ENCODE measurements at places on chromosomes 7 and 10.

DNA sequence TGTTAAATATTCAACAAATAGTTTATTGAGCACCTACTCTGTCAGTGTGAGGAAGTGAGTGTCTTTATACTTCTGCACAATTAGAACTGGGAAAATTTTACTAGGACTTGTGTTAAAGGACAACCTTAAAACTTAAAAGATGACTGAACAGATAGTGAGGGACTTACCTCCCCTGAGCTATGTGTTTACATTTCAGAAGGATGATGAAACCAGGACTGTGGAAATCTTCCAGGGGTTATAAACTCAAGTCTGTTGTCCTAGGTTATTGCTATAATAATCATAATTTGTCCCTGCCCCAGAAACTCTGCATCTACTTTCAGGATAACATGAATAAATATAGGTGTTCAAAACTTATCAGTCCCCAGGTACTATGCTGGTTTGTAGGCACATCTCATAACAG, 261.0 kb upstream of the MKLN1 start:
- DNase-seq: no peak
- peaks cover 28% of the 10 kb centered on the region for H3K4me1 ChIP-seq
- no peak overlapping the region for H3K4me3 ChIP-seq
- H3K27me3 ChIP-seq: no peaks in the 10 kb centered on the region
- H3K36me3 ChIP-seq: peaks cover 6% of the 10 kb centered on the region

DNA sequence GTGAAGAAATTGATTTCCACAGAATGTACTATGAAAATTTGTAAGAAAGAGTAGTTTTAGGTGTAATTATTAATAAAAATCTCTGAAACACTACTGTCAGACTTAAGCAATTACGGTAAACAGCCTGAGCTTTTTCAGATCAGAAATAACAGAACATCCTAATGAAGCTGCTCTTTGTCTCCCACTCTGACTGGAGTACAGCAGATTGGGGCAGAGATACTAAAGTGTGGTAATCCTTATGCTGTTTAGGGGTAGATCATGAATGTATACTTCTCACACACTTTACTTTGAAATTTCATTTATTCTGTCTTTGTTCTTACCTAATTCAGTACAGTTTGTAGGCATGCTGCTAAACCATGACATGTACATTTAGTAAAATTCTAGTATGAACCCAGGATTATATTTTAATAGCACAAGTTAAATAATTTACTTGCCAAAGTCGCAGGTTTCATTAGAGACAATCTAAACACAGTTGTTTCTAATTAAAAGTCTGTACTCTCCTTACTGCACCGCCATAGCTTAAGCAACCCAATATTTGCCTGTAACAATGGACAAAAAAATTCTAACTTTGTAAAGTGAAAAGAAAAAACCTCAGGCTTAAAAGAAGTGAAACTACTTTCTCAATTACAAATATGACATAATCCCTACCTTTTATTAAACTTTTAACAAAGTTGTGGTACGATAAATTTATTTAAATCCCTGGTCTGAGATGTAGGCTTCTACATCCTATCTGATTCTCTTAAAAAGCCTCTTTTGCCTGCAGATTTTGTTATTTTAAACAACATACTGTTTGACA, 88.8 kb downstream of the KMT2E start:
- H3K27me3 ChIP-seq: no peaks in the 10 kb centered on the region
- no peak for DNase-seq
- H3K4me3 ChIP-seq: no peak overlapping the region
- H3K36me3 ChIP-seq: peaks cover 27% of the 10 kb centered on the region
- peak overlapping the region; percentile 31 for H3K27ac ChIP-seq

DNA sequence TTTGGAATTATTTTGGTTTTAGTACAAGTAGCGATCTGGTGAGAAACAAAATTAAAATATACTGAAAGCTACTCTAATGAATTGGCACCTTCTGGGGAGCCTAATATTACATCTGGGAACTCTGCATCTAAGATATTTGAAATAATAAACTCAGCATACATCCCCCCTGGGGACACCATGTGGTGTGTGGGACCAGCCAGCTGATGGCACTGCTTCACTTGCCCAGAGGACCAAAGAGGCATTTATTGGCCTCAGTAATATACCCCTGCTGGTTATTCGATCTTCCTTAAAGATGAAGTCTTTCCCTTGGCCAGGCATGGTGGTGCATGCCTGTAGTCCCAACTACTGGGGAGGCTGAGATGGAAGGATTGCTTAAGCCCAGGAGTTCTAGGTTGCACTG, 195.1 kb upstream of the AUTS2 start:
- H3K36me3 ChIP-seq: no peaks in the 10 kb centered on the region
- no peaks in the 10 kb centered on the region for H3K4me1 ChIP-seq
- no peak overlapping the region for H3K27ac ChIP-seq
- DNase-seq: no peak
- H3K4me3 ChIP-seq: no peak overlapping the region
- no peaks in the 10 kb centered on the region for H3K27me3 ChIP-seq

GRCh38 chr10:78953113-78953798, 115.5 kb upstream of the ZMIZ1 start:
- no peak overlapping the region for H3K27ac ChIP-seq
- DNase-seq: no peak
- no peaks in the 10 kb centered on the region for H3K4me1 ChIP-seq
- H3K4me3 ChIP-seq: no peak overlapping the region

DNA sequence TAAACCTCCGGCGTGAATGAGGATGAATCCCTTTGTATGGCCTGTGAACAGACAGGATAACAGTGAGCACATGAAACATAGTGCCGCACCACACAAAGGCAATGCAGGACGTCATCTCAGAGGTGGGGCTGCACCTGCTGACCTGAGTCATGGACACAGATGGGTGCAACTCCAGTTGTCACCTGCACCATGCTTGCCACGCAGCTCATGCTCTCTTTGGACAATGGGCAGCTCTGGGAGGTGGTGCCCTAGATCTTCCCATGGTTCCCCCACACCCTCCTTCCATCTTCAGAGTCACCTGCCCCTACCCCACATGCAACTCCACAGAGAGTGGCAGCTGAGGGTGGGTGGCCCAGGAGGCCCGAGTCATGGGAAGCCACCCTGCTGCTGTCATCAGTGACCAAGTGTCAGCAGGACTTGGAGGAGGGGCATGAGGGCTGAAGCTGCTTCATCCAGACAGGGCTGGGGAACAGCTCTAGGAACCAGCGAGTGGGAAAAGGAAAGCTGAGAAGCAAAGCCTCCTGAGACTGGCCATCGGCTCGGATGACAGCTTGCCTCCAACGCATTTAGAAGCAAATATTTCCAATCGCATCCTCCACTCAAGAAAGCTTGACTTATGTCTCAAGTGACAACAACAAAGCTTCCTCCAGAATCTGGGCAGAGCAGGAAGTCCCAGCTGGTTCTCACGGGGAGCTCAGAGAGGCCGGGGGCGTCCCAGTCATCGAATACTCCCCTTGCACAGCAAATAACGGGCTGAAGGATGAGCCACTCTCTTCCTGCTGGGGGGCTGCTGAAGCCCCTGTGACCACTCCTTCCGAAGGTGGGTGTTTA, 27.1 kb downstream of the VIPR2 start:
- H3K27me3 ChIP-seq: no peaks in the 10 kb centered on the region
- DNase-seq: no peak
- H3K36me3 ChIP-seq: no peaks in the 10 kb centered on the region
- H3K4me3 ChIP-seq: no peak overlapping the region

DNA sequence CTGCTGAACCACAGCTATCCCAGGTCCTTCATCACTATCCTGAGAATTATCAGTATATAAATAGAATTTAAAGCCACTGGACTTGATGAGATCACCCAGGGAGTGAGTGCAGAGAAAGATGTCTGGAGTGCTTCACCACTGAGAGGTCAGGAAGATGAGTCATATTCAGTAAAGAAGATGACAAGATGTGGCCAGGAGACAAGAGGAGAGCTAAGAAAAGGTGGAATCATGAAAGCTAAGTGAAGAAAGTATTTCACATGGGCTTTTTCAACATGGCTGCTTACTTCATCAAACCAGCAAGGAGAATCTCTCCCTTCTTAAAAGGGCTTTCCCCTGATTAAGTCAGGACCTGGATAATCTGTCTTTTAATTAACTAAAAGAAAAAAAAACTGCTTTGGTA, 9.1 kb upstream of the PRKAR2B start:
- H3K4me3 ChIP-seq: no peak overlapping the region
- H3K27me3 ChIP-seq: no peaks in the 10 kb centered on the region
- no peak for DNase-seq
- no peaks in the 10 kb centered on the region for H3K4me1 ChIP-seq
- H3K36me3 ChIP-seq: no peaks in the 10 kb centered on the region

DNA sequence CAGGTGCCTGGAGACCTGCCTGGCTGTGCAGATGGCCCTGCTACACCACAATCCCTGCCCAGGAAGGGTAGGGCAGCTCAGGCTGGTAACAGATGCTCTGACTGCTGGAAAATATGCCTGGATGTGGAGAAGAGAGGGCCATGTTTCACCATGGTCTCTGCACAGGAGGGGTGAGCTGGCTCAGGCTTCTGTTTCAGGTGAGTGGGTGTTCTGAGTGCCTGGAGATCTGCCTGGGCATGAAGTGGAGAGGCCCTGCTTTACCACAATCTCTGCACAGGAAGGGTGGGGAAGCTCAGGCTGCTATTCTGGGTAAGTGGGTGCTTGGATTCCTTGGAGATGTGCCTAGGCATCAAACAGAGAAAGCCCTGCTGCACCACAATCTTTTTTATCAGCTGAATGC, 350.1 kb downstream of the KIF20B start:
- no peaks in the 10 kb centered on the region for H3K27me3 ChIP-seq
- H3K4me3 ChIP-seq: no peak overlapping the region
- no peaks in the 10 kb centered on the region for H3K4me1 ChIP-seq
- H3K36me3 ChIP-seq: no peaks in the 10 kb centered on the region
- H3K27ac ChIP-seq: no peak overlapping the region

GRCh38 chr10:111186358-111186757, 109.5 kb downstream of the ADRA2A start:
- DNase-seq: no peak
- no peaks in the 10 kb centered on the region for H3K27me3 ChIP-seq
- no peak overlapping the region for H3K4me3 ChIP-seq
- no peaks in the 10 kb centered on the region for H3K36me3 ChIP-seq

GRCh38 chr7:11466517-11467105, 365.4 kb downstream of the THSD7A start:
- H3K27ac ChIP-seq: no peak overlapping the region
- no peaks in the 10 kb centered on the region for H3K27me3 ChIP-seq
- no peak for DNase-seq
- H3K4me3 ChIP-seq: no peak overlapping the region
- no peaks in the 10 kb centered on the region for H3K36me3 ChIP-seq

- H3K4me1 ChIP-seq: peaks cover 33% of the 10 kb centered on the region
- no peaks in the 10 kb centered on the region for H3K27me3 ChIP-seq
- H3K4me3 ChIP-seq: peak overlapping the region; percentile 36
- H3K27ac ChIP-seq: peak overlapping the region; percentile 42
- H3K36me3 ChIP-seq: no peaks in the 10 kb centered on the region
These were observed 4.7 kb downstream of the CCNY start for GRCh38 chr10:35340975-35341374.

DNA sequence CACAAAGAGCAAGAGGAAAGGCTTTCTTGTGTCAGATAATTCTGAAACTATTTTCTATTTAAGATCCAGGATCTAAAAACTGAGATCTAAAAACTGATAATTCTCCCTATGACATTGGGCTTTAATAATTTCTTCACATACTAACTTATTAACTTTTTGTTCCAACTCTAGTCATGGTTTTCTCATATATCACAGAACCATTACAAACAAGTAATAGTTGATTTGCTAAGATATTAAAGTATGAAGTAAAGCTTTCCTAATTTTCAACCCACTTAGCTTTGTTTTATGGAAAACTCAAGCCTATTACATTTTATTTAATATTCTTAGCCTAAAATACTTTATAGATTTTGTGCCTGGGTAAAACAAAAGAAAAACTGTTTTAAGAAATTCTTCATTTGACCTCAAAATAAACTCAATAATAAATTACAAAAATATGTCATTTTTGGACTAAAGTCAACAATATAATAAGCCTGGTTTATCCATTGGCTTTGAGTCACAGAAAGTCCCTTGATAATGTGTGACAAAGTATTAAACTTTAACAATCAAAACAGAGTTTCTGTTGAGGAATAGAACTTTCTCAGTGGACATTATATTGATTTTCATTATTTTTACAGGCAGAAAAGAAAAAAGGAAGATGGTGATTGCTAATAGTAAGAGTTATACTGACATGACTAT, 1142.9 kb upstream of the SORCS1 start:
- no peaks in the 10 kb centered on the region for H3K27me3 ChIP-seq
- H3K27ac ChIP-seq: no peak overlapping the region
- no peaks in the 10 kb centered on the region for H3K4me1 ChIP-seq
- no peak overlapping the region for H3K4me3 ChIP-seq
- DNase-seq: no peak
- no peaks in the 10 kb centered on the region for H3K36me3 ChIP-seq

- no peak overlapping the region for H3K27ac ChIP-seq
- H3K27me3 ChIP-seq: no peaks in the 10 kb centered on the region
- H3K4me3 ChIP-seq: no peak overlapping the region
- no peaks in the 10 kb centered on the region for H3K4me1 ChIP-seq
These were observed 17.6 kb downstream of the SLC35B4 start for GRCh38 chr7:134298902-134299683.

DNA sequence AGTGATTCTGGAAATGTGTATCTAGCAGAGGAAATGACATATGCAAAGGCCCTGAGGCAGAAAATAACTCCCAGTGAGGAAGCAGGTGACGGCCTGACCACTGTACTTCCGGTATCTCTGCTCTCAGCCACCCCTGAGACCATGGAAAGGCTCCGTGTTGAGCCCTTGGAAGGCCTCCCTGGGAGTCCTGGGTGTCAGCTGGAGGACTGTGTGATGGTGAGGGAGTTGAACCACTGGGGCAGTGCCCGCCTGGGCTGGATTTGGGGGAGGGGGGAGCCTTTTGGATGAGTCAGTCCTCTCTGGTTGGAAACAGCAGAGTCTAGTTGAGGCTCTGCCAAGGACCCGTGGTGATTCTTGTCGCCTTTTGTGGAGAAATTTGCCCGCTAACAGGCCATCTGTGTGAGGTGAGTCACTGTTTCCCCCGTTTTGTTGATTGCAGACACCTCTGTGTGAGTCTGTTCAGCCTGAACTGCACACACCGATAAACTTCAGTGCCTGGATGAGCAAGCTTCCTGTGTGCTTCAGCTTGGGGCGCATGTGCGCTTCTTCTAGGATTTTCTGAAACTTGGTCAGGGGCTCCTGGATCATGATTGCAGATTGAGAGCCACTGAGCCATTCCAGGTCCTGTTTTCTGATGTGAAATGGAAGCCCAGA, 98.6 kb downstream of the GRK5 start:
- no peaks in the 10 kb centered on the region for H3K27me3 ChIP-seq
- H3K4me3 ChIP-seq: peak overlapping the region; percentile 65
- peaks cover 47% of the 10 kb centered on the region for H3K4me1 ChIP-seq
- no peaks in the 10 kb centered on the region for H3K36me3 ChIP-seq

GRCh38 chr10:128881086-128881485, 586.0 kb upstream of the MGMT start:
- H3K36me3 ChIP-seq: no peaks in the 10 kb centered on the region
- no peak overlapping the region for H3K4me3 ChIP-seq
- H3K27me3 ChIP-seq: no peaks in the 10 kb centered on the region
- H3K4me1 ChIP-seq: no peaks in the 10 kb centered on the region
- no peak for DNase-seq
